ENCODE measurements at places on chromosomes 5 and 9.

DNA sequence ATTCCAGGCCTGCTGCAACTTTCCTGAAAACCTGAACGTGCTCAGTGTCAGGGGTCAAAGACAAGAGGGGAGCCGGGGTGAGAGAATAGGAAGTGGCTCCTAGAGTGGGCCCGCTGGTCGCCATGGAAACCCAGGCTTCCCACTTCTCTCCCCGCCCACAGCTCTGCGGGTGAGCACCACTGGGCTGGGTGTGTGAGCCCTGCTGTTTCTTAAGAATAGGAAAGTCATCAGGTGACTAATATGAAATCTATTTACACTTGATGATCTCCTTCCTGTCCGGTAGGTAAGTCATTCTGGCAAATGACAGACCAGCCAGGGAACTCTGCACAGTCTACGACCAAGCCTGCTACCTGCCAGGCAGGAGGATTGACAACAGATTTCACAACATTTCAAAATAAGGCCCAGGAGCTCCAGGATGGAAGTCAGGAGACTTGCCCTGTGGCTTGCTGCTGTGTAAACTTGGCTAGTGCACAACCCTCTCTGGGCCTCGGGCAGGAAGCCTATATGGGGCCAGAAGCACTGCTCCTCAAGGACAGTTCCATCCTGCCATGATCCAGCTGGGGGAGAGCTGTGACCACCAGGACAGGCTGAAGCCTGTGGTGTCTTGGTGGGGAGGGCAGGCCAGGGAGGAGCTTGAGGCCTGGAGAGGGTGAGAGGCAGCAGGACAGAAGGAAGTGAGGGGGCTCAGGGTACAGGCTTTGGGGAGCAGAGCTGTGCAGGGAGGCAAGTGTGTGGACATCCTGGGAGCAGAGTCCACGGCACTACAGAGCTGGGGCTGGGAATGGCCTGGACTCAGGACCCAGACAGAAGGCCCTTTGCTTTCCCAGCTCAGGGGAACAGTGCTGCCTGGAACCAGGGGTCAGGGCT is 60.6 kb downstream of the SHB start:
- DNase-seq: peak; percentile 81

GRCh38 chr9:18891946-18892670 is 140.9 kb downstream of the SAXO1 start:
- DNase-seq: no peak

GRCh38 chr5:71830681-71831539 is 111.8 kb downstream of the CARTPT start:
- no peak for DNase-seq

DNA sequence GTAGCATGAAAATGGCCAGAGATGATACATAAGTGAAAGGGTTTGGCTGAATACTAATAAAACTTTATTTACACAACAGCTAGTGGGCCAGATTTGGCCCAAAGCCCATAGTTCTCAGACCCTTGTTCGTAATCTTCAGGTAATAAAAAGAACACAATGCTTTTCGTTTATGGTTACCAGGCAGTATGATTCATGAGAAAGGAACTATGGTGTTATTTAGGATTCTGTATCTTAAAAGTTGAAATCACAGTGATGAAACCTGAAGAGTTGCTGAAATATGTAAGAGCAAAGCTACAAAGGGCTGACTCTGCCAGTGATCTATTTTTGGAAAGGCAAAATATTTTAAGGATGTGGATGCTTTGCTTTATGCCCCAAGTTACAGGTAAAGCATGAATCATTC is 192.7 kb downstream of the SMC2 start:
- no peak for DNase-seq

- DNase-seq: no peak
Observed at GRCh38 chr5:159262472-159262858, 625 bp upstream of the UBLCP1 start.

GRCh38 chr5:104088876-104089778 is 526.5 kb upstream of the NUDT12 start:
- DNase-seq: no peak

GRCh38 chr5:115480271-115480670 is 64.3 kb downstream of the FEM1C start:
- DNase-seq: no peak

- no peak for DNase-seq
Observed at GRCh38 chr9:21833090-21833801, 30.8 kb downstream of the MTAP start.

- no peak for DNase-seq
Observed at GRCh38 chr9:15305470-15305869, 1.5 kb downstream of the TTC39B start.

DNA sequence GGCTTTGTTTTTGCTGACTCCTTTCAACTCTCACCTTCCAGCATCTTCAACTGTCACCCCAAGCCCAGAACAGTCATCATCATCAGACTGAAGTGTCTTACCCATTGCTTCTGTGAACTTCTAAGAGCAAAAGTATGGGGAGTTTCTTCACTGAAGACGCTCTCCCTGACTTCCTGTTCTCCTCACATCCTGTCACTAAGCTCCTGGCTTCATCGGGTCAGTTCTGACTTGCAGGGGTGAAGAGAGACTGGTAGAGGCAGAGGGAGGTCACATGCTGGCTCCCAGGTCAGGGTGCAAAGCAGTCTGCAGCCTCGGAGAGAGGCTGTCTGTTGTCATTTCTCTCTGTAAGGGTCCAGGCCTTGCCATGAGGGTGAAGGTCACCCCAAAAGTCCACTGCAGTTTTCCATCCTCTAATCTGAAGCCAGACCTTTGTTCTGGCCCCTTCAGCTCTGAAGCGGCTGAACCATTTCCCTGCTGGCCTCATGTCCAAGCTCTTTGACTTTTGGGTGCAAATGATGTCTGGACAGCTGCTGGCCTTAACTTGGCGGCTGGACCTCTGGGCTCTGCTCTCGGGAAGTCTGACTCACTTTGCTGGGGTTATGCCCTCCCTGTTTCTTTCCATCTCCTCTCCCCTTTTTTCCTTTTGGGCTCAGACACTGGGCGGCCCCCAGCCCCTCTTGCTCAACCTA is 305.0 kb downstream of the RAB3C start:
- DNase-seq: no peak

Data from stimulated activated naive CD8-positive, alpha-beta T cell treated with anti-CD3 and anti-CD28 coated beads, Interleukin-15, Interleukin-2, amounts not matched to agents 100 U/mL and 50 U/mL, for 24 hours (primary cell).